ENCODE measurements at places on chromosomes 7 and 10.

DNA sequence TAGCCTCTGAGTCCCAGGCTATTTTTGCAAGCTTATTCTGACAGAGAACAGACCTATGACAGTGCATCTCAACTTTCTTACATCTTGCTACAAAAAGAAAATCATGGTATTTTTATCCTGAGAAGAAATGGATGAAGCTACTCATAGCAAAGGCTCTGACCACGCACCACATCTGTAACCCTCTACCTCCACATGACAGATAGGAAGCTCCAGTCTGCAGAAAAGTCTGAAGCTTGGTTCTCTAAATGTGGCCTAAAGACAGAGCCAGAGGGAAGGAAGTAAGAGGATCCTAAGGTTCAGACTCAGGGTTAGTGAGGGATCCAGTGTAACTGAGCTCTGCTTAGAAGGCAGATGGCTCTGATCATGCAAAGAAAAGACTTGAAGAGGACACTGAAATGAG lies 58.4 kb upstream of the ABCB5 start:
- no peak overlapping the region for H3K4me3 ChIP-seq
- H3K27ac ChIP-seq: no peak overlapping the region
- no peak for DNase-seq
- H3K4me1 ChIP-seq: no peaks in the 10 kb centered on the region
- H3K36me3 ChIP-seq: no peaks in the 10 kb centered on the region

- no peaks in the 10 kb centered on the region for H3K36me3 ChIP-seq
- no peak overlapping the region for H3K27ac ChIP-seq
- H3K27me3 ChIP-seq: no peaks in the 10 kb centered on the region
- DNase-seq: no peak
- H3K4me1 ChIP-seq: no peaks in the 10 kb centered on the region
Measured at GRCh38 chr7:134339475-134339874, 22.7 kb upstream of the SLC35B4 start.

GRCh38 chr10:92972886-92973285 lies 87.7 kb upstream of the CYP26C1 start:
- DNase-seq: no peak
- no peaks in the 10 kb centered on the region for H3K27me3 ChIP-seq
- no peaks in the 10 kb centered on the region for H3K36me3 ChIP-seq
- H3K4me3 ChIP-seq: no peak overlapping the region
- H3K4me1 ChIP-seq: peaks cover 4% of the 10 kb centered on the region
- H3K27ac ChIP-seq: no peak overlapping the region

DNA sequence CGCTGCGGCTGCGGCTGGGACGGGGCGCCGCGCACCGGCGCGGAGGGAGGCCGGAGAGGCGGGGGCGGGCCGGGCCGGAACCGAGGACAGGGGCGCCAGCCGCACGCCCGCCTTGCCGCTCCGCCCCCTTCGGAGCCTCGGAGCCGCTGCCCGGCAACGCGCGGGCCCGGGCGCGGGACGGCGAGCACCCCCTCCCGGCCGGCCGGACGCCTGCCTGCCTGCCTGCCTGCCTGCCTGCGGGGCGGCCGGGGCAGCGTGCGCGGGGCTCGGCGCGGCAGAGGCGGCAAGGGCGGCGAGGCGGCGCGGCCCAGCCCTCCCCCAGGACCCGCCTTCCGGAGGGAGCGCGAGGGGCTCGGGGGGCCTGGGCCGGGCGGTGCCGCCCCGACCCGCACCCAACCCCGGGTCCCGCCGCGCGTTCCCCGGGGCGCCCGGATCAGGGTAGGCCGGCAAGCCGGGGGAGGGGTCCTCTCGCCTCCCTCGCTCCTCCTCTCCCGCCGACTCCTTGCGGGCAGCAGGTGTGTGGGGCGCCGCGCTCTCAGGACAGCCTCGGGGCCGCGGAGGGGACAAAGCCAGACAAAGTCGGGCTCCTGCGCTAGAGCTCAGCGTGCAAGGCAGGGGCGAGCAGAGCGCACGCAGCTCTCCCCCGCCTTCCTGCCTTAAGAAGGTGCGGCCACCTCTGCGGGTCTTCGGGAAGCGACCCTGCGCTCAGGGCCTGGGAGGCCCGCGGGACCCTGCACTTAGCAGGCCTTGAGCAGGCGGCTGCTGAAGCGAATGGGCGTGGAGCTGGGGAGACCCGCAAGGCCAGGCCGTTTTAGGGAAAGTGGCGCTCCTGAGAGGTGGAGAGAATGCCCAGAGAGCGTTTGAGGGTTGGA lies at the start of gene KIAA1549:
Gene KIAA1549, minus strand, starts transcription at position 58 of the 872 bp plus-strand sequence. CDS start 120 bp downstream, outside the sequence.
- H3K4me3 ChIP-seq: peak within 1 kb of the TSS; percentile 67
- no peaks in the 10 kb centered on the region for H3K36me3 ChIP-seq
- DNase-seq: peak; percentile 95

DNA sequence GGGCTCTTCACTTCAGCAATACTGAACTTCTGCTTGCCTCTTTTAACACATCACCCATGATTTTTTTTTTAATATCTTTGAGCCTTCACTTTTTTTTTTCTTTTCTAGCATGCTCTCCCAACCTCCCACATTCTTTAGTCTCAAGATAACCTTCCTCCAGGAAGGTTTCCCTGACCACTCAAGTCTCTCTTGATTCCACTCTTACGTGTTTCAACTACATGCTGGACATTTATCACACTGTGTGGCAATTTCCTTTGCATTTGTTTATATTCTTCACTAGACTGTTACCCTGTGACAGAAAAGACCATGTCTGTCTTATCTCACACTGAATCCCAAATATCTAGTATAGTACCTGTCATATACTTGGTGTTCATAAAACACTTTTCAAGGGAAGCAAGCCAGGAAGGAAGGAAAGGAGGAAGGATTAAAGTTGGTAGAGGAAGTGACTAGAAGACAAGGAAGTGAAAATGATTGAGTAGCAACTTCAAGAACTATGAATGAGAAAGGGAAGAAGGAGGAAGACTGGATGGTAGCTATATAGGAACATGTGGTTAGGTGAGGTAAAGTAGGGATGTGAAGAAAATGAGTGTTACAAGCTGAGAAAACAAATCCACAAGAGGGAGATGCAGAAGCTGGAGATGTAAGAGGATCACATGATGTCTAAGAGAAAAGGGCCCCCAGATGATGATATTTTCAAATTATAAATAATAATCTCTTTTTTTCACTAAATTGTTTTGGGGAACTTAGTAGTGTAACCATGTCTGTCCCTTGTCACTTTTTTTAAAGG lies 40.4 kb downstream of the IFIT5 start:
- H3K4me3 ChIP-seq: no peak overlapping the region
- no peaks in the 10 kb centered on the region for H3K27me3 ChIP-seq
- no peaks in the 10 kb centered on the region for H3K36me3 ChIP-seq
- H3K27ac ChIP-seq: peak overlapping the region; percentile 50

GRCh38 chr10:86962981-86963310 lies 4.5 kb downstream of the SNCG start:
- no peak for DNase-seq
- H3K27me3 ChIP-seq: no peaks in the 10 kb centered on the region
- H3K4me3 ChIP-seq: no peak overlapping the region
- H3K36me3 ChIP-seq: no peaks in the 10 kb centered on the region

GRCh38 chr10:5547931-5548660 lies 23.3 kb downstream of the CALML3 start:
- no peaks in the 10 kb centered on the region for H3K27me3 ChIP-seq
- H3K4me3 ChIP-seq: peak overlapping the region; percentile 32
- H3K36me3 ChIP-seq: no peaks in the 10 kb centered on the region
- peak; percentile 70 for DNase-seq
- peaks cover 46% of the 10 kb centered on the region for H3K4me1 ChIP-seq

GRCh38 chr10:125023255-125023654 lies 81.3 kb downstream of the ZRANB1 start:
- peaks cover 16% of the 10 kb centered on the region for H3K36me3 ChIP-seq
- H3K4me1 ChIP-seq: peaks cover 23% of the 10 kb centered on the region
- H3K27me3 ChIP-seq: no peaks in the 10 kb centered on the region
- no peak for DNase-seq

GRCh38 chr10:34462056-34462455 lies 353.0 kb downstream of the PARD3 start:
- H3K27me3 ChIP-seq: no peaks in the 10 kb centered on the region
- H3K27ac ChIP-seq: no peak overlapping the region
- H3K4me3 ChIP-seq: no peak overlapping the region
- no peaks in the 10 kb centered on the region for H3K4me1 ChIP-seq

DNA sequence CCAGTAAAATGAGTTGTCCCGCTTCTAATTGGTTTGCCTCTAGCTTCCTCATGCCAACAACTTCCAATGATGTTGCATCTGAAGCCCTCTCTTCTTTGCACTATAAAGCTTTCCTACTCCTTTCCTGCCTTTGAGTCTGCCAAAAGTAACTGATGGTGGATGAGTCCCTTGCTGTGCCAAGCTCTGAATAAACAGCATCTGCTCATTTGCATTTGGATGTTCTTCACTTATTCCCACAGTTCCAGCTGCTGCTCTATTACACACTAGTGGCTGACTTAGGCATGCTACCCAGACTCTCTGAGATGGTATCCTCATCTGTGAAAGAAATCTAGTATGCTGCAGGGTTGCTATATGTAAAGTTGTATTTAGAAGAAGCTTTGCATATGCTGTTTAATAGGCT lies 24.9 kb downstream of the SFR1 start:
- H3K4me3 ChIP-seq: no peak overlapping the region
- no peaks in the 10 kb centered on the region for H3K4me1 ChIP-seq
- H3K27me3 ChIP-seq: no peaks in the 10 kb centered on the region

DNA sequence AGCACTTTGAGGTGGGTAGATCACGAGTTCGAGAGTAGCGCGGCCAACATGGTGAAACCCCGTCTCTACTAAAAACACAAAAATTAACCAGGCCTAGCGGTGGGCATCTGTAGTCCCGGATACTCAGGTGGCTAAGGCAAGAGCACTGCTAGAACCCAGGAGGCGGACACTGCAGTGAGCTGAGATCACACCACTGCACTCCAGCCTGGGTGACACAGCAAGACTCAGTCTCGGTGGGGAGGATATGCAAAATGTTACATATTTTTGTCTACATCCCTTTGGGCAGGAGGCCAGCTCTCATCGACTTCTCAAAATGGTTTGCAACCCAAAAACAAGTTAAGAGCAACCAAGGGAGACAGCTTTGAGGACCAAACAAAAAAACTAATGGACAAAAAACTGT lies 8.2 kb downstream of the ATE1 start:
- no peaks in the 10 kb centered on the region for H3K4me1 ChIP-seq
- H3K27me3 ChIP-seq: no peaks in the 10 kb centered on the region
- H3K36me3 ChIP-seq: peaks cover 3% of the 10 kb centered on the region
- no peak overlapping the region for H3K4me3 ChIP-seq
- no peak overlapping the region for H3K27ac ChIP-seq

DNA sequence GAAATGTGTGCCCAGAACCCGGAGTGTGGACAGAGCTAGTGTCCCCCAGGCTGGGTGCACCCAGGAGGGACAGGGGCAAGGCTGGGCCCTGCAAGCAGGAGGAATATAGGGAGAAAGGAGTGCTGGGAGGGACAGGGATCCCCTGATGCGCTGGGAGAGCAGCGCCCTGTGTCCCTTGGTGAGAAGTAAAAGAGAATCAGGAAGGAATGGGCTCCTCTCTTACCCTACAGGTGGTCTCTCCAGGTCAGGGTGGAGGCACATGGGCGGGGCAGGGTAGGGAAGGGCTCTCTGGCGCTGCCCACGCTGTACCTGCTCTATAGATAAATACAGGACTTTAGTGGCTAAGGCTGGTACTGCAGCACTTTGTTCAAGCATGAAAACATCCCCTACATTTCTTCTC lies 753.8 kb downstream of the GRID1 start:
- no peaks in the 10 kb centered on the region for H3K36me3 ChIP-seq
- H3K27ac ChIP-seq: no peak overlapping the region
- no peaks in the 10 kb centered on the region for H3K27me3 ChIP-seq
- H3K4me1 ChIP-seq: no peaks in the 10 kb centered on the region
- DNase-seq: no peak

DNA sequence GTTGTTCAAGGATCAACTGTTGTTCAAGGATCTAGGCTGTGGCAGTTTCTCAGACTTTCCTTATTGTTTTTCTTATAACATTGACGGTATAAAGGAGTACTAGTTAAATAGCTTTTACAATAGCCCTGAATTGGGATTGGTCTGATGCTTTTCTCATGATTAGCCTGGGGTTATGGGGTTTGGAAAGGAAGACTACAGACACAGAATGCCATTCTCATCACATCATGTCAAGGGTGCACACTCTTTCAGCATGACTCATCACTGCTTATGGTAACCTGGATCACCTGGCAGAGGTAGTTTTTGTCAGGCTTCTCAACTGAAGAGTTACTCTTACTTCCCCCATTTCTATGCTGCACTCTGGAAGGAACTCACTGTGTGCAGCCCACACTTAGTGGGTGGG lies 194.2 kb upstream of the NPSR1 start:
- H3K4me3 ChIP-seq: no peak overlapping the region
- no peak for DNase-seq
- H3K4me1 ChIP-seq: no peaks in the 10 kb centered on the region
- H3K27ac ChIP-seq: no peak overlapping the region
- no peaks in the 10 kb centered on the region for H3K36me3 ChIP-seq

DNA sequence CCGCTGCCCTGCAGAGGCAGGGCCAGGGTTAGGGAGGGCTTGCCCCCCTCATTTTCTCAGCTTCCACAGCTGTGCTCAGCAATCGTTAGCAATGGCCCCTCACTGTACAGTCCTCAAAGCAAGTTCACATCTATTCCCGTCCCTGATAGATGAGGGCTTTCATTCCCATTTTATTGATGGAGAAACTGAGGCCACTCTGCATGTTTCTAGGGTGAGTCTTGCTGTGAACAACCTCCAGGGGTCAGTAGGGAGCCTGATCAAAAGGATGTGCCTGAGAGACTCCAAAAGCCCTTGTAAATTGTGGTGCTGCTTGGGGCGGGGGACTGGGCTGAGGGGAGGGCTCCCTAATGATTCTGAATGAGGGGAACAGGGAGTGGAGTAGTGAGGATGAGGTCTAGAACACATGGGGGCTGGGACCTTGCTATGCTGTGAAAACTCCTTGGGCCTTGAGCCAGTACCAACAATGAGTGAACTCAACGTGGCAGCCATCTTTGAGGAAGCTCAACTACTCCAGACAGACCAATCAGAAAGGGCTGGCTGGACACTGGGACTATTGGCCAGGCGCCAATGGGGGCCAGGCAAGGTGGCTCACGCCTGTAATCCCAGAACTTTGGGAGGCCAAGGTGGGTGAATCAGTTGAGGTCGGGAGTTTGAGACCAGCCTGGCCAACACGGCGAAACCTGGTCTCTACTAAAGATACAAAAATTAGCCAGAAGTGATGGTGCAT lies 6.7 kb upstream of the GRIFIN start:
- H3K27ac ChIP-seq: no peak overlapping the region
- no peak for DNase-seq
- H3K27me3 ChIP-seq: no peaks in the 10 kb centered on the region
- no peak overlapping the region for H3K4me3 ChIP-seq
- H3K36me3 ChIP-seq: no peaks in the 10 kb centered on the region

DNA sequence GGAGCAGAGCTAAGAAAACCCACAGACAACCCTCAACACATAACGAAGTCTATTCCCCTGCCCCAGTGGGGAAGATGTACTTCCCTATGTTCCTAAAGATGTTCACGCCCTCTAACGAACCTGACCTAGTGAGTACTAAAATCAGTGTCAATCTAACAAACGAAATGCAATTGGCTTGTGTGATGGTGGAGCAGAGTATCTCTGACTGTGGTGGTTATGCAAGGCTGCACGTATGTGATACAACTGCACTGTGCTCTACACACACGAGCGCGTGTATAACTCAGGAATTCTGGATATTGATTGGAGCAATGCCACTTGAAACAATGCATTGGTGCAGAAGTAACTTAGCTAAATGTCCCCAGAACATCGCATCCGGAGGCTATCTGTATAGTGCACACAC lies 1.3 kb downstream of the ANKRD16 start:
- H3K4me3 ChIP-seq: peak overlapping the region; percentile 77
- peaks cover 12% of the 10 kb centered on the region for H3K36me3 ChIP-seq
- DNase-seq: no peak
- no peak overlapping the region for H3K27ac ChIP-seq
- H3K27me3 ChIP-seq: no peaks in the 10 kb centered on the region
